ENCODE measurements at places on chromosomes 16 and 17.

DNA sequence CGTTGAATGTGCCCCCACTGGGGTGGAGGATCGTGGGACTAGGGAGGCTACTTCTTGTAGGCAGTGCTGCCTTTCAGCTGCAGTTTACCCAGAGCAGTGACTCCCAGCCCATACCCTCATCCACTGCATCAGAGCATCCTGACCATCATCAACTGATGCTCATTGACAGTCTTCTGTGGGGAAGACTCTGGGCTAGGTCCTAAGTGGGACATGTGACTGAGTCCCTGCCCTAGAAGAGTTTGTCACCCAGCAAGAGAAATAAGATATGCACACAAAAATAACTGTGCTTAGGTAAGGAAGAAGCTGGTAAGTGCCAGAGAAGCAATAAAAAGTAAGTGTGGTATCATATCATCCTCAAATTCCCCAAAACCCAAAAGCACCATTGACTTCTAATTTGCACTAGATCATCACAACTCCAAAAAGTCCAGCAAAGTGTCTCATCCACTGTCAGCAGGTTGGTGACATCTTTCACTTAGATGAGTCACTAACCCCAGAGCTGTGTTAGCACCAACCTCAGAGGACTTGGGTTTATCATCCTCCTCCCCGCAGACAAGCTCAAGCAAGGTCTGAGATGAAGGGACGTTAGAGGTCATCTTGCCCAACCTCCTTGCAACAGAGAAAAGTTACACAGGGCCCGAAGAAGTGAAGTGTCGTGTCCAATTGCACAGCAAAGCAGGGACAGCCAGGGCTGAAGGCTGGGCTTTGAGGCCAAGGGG, 99.0 kb downstream of the CCDC182 start:
- peak; percentile 6 for DNase-seq

DNA sequence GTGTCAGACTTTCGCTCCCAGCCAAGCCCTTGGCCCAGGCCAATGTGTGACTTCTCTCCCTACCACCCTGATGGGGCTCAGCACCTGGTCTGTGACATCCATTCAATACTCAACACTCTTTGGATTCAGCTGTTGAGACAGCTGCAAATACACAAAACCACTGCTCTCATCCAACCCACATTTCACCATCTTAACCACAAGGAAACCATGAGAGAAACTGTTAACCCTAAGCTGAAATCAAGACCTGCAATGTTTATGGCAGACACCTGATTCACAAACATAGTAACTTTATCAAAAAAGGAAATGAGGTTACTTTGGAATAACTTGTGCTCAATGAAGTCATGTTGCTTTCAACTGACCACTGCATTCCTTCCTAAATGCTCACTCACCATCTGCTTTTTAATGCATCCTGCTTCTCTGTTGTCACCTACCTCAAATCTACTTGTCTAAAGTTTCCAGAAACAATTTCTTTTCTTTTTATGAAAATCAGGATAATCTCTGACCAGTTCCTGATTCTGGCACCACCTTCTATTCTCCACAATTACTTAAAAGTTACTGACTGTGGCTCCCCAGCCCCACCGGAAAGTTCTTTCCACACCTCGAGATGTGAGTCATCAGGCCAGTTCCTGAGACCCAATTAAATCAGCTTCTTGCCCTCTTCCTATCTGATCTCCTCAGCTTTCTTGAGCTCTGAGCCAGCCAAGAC, 88.2 kb downstream of the NOG start:
- DNase-seq: peak; percentile 72

- no peak for DNase-seq
Measured at GRCh38 chr16:72429671-72430081, 257.7 kb upstream of the PMFBP1 start.

DNA sequence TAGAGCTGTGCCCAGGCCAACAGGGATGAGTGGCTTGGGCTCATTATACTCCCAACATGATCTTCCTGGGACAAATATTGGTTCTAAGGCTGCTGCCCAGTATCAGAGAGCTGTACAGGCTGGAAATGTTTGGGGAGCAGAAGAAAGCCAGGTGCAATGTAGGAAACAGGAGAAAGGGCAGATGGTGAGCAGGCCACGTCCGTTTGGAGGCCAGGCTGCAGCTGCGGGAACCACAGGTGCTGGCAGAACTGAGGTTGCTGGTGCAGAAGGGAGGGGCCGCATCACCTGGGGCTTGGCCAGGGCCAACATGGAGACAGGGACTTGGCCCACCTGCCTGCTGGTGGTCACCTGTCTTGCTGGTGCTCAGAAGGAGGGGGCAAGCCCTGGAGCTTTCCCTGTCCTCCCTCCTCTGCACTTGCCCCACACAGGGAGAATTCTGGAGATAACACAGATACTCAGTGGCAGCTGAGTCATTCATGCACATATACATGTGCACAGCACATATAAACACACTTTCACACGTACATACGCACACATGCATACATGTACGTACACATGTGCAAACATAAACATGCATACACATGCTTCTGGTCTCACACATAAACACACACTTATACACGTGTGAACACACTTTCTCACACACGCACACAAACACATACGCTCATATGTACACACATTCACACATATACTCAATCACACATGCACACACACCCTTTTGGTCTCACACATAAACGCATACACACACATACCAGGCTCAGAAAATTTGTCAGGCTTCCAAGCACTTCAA, 67.7 kb downstream of the WSCD1 start:
- DNase-seq: no peak

DNA sequence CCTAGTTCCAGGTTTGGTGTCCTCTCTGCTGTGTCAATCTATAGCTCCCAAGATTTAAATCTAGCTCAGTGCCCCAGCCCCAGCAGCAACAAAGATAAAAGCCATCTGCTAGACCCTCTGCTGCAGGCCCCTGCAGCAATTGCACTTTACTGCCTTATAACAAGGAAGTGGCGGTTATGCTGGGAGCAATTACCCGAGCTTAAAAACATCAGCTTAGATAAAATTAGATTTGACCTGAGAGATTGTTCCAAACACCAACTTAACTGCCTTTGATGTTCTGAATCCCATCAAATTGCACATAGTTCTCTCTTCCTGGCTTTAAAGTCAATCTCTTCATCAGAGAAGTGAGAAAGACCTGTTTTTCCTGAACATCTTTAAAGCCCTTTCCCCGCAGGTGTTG, 62.4 kb upstream of the SHISA6 start:
- no peak for DNase-seq

DNA sequence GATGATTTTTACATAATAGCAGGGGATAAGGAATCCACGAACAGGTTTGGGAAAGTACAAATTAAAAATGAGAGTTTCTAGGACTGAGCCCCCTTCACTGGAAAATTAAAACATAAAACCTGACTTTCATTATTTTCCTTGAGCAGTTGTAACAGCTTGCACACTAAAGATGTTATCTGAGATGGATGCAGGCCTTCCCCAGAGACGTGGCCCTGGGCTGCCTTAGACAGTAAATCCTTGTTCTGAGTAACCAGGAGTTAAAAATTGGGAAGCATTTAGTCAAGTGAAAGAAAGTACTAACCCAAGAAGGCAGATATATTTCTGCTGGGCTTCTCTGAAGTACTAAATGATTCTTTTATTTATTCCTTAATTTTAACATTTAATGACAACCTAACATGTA, 432.2 kb upstream of the KIF2B start:
- DNase-seq: no peak

- no peak for DNase-seq
Measured at GRCh38 chr17:74805591-74805991, 29.4 kb upstream of the NAT9 start.

DNA sequence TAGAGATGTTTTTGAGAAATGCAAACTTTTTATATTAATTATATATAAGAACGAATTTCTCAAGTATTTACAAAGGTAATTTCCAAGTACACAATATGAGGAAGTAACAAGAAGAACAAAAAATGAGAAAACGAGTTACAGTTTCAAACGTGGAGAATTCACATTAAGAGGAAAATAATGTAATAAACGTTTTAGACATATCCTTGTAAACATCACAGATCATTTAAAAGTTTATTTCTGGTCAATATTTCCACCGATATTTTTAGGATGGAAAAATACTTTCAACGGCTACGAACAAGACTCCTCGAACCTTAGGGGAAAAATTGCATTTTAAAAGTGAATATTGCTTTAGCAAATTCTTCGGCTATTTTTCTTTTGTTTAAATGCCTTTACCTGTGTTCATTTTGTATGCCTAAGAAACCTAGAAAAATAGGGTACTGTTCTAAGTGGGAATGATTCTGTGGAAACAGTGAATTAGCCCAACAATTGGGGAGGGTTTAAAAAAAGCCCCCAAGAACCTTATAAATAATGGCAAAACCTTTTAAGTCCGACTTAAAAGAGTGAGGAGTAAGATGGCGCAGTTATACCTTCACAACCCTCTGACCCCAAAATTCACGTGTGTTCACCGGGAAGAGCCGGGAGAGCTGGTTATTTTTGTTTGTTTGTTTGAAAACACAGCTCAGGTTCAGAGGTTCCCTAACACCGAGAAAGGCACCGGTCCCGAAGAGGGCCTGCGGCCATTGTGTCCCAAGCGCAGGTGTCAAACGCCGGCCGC, 3.3 kb downstream of the HNF1B start:
- DNase-seq: no peak

DNA sequence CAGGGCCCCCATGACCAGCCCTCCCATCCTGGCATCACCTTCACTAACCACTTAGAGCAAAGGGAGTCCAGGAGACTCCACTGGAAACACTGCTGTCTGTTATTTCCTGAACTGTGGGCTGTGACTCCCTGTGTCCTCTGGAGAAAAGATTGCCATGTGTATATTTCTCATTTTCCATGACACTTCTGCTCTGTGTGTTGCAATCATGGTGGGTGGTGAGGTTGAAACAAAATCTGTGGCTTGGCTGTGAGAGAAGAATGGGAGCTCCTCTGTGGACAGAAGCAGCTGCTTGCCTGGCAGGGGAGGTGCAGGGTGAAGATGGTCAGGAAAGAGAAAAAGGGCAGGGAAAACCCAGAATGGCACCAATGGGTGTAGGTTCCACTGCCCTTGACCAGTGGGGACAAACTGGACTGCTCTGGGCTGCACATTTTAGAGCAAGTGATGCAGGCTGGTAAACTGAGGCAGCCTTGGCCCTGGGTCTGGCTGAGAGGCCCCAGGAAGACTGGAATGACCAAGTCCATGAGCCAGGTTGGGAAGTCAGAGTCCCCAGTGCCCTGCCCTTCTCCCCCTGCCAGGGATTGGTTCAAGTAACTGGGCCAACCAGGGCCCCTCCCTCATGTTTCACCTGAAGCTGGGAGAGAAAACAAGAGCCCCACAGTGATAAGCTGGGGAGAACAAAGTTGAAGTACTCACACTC, 314.3 kb downstream of the C16orf95 start:
- DNase-seq: peak; percentile 65

- no peak for DNase-seq
Measured at GRCh38 chr17:17146786-17147406, 59.2 kb downstream of the PLD6 start.

GRCh38 chr17:82848022-82848592, 8.3 kb upstream of the ZNF750 start:
- peak; percentile 77 for DNase-seq

GRCh38 chr17:2803386-2803785, 7.1 kb downstream of the RAP1GAP2 start:
- no peak for DNase-seq

DNA sequence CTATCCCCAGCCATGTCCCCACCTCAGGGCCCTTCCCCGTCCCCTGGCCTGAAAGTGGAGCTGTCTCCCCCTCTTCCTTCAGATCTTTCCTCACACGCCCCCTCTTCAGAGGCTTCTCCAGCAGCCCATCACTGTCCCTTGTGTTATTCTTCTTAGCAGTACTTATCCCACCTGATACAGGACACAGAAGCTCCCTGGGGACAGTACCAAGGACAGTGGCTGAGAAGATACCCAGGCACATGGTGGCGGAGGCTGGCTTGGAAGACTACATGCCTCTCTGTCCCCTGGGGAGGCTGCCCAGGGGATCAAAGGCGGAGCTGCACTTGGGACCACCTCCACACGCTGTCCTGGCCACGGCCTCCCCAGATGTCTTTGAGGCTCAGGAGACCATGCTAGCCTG, 23.9 kb downstream of the HSD11B2 start:
- no peak for DNase-seq

DNA sequence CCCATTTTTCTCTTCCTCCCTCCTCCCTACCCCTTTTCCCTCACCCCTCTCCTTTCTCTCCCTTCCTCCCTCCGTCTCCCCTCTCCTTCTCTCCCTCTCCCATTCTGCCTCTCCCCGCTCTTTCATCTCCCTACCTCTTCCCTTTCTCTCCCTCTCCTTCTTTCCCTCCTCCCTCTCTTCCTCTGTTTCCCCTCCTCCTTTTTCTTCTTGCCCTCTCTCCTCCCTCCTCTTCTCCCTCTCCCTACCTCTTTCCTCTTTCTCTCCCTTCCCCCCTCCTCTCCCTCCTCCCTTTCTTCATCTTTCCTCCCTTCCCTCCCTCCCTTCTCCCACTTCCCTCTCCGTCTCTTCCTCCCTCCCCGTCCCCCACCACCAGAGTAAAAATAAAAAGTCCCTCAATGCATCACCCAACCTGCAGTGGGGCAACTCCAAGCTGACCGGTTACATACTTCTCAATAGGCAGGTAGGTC, 10.4 kb downstream of the CHD9NB start:
- no peak for DNase-seq

- DNase-seq: peak; percentile 18
Measured at GRCh38 chr16:24499193-24499814, 40.1 kb upstream of the RBBP6 start.

- DNase-seq: peak; percentile 39
Measured at GRCh38 chr17:40534371-40535189, 30.7 kb downstream of the CCR7 start.

- DNase-seq: no peak
Measured at GRCh38 chr16:89582614-89583196, 7.1 kb downstream of the CPNE7 start.

GRCh38 chr17:35932586-35932985, 2.0 kb upstream of the RDM1 start:
- DNase-seq: peak; percentile 33

- no peak for DNase-seq
Measured at GRCh38 chr17:50905460-50905803, 39.3 kb upstream of the TOB1 start.

- peak; percentile 94 for DNase-seq
Measured at GRCh38 chr17:71071837-71072236, 902.5 kb downstream of the KCNJ2 start.

DNA sequence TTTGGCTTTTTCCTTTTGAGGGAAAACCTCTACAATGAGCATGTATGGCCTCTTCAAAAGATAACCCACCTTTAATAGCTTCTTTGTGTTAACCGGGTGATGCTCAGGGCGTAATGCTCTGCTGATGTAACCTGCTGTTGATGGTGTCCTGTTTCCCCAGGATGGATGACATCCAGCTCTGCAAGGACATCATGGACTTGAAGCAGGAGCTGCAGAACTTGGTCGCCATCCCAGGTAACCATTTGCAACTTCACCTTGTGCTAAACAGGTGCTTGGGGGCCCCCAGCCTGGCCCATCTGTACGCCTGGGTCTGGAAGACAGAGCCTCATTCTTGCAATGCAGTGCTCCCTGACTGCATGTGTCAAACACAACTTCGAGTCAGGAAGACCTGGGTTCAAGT, 75.1 kb downstream of the MARF1 start:
- DNase-seq: no peak

DNA sequence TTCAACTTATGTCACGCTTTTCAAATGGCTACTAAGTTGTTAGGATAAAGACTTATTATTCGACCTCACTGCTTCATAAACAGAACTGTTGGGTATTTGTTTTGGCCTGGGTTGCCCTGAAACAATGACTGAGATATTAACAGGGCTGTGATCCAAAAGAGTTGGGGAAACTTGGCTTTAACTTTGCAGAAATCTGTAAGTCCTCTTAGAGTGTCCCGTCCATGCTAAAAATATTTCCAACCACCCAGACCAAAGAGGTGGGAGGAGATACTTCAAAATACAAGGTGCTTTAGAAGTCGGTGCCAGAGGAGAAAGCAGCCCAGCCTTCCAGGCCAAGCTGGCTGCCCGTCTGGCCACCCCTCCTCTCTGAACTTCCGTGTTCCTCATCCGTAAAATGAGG, 16.1 kb upstream of the SPATA32 start:
- no peak for DNase-seq
